Activated T-helper 1 cell treated with Interleukin-2 at 50 U/mL for 16 hours (primary cell): ENCODE measurements at places on chromosomes 6 and 20.

DNA sequence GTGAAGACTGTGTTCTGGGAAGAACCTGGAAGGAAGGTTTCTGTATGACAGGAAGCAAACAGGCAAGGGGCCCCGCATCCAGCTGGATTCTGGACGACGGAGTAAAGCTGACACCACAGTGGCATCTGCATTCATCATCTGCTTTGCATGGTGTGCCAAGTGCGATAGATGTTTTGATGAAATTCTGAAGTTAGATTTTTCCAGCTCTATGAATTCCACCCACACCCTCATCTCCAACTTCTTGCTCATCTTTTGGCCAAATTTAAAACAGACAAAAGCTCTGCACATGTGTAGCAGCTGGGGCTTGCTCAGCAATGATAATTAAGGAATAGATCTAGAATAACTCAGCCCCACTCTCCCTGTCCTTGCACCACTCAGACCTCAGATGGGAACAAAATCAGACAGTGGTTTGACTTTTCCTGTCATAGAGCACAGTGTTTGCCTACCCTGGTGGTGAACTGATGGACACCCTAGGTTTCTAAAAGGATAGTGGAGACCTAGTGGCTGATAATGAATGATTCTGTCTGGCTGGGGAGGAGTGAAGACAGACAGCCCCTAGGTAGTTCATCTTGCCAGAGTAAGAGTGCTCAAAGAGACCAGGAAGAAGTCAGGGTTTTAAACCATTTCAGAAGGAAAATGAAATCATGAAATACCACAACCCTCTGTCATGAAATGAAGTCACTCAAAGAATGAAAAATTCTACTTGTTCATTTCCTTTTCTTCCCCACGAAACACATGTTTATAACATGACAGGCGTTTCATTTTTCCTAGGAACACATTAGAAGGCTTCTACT lies 85.8 kb downstream of the BCAS1 start:
- no peak for DNase-seq

GRCh38 chr6:166648846-166649245 lies 21.8 kb upstream of the RPS6KA2 start:
- no peak for DNase-seq

- no peak for DNase-seq
Measured at GRCh38 chr6:14622085-14622484, 504.5 kb downstream of the CD83 start.

GRCh38 chr6:161409353-161409752 lies 135.5 kb upstream of the AGPAT4 start:
- DNase-seq = no peak

- DNase-seq = no peak
Measured at GRCh38 chr6:89895276-89895874, 1.1 kb downstream of the GJA10 start.

DNA sequence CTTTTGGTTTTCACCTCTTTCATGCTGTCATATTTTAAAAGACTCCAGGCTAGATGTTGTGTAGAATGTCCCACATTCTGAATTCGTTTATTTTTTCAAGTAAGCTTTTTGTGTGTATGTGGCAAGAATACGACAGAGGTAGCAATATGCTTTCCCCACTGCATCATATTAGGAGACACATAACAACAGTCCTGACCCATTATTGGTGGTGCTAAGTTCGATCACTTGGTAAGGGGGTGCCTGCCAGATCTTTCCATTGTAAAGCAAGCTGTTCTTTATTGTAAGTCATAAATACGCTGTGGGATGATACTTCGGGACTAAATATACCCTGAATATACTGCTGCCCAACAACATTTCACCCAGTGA lies 588 bp upstream of the NCOA3 start:
- DNase-seq = no peak

DNA sequence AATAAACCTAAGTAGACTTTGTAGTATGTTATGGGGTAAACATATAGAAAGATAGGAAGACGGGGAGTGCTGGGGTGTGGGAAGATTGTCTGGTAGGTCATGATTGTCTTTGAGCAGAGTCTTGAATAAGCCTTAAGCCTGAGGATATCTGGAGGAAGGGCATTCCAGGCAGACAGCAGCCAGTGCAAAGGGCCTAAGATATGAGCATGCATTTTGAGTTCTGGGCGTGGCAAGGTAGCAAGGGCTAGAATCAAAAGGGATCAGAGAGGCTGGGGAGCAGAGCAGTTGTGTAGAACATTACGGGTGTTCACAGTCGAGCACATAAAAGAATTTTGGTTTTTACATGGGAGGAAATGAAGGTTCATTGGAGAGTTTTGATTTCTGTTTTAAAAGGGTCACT lies 14.3 kb downstream of the BICRAL start:
- DNase-seq = no peak

GRCh38 chr6:129637340-129638054 lies 72.5 kb downstream of the ARHGAP18 start:
- no peak for DNase-seq

- DNase-seq = no peak
Measured at GRCh38 chr6:85574932-85575598, 18.6 kb downstream of the SNX14 start.

GRCh38 chr20:8803065-8803464 lies 265.8 kb upstream of the PLCB4 start:
- no peak for DNase-seq
